ENCODE measurements at places on chromosomes 7 and 10.

GRCh38 chr7:17771901-17772408 is 168.3 kb downstream of the SNX13 start:
- DNase-seq = no peak

- DNase-seq = no peak
Observed at GRCh38 chr10:49070701-49071100, 44.6 kb downstream of the VSTM4 start.

GRCh38 chr10:44195112-44196007 is 189.5 kb downstream of the CXCL12 start:
- peak; percentile 56 for DNase-seq

- no peak for DNase-seq
Observed at GRCh38 chr10:132149917-132150316, 36.8 kb upstream of the DPYSL4 start.

- peak; percentile 76 for DNase-seq
Observed at GRCh38 chr10:32139223-32140073, 83.2 kb upstream of the KIF5B start.

- DNase-seq = no peak
Observed at GRCh38 chr10:3217301-3217700, 44.7 kb upstream of the PITRM1 start.

GRCh38 chr7:140672382-140673062 is at the start of gene ADCK2:
Gene ADCK2 (plus strand): TSS chr7:140672945. CDS start chr7:140673331, 386 bp downstream.
- DNase-seq = peak; percentile 19

GRCh38 chr7:99831595-99831994 is 3.8 kb downstream of the CYP3A43 start:
- DNase-seq = no peak

GRCh38 chr7:6725003-6725402 is 18.3 kb upstream of the ZNF12 start:
- no peak for DNase-seq

GRCh38 chr10:64039198-64039597 is 518.0 kb downstream of the REEP3 start:
- no peak for DNase-seq

DNA sequence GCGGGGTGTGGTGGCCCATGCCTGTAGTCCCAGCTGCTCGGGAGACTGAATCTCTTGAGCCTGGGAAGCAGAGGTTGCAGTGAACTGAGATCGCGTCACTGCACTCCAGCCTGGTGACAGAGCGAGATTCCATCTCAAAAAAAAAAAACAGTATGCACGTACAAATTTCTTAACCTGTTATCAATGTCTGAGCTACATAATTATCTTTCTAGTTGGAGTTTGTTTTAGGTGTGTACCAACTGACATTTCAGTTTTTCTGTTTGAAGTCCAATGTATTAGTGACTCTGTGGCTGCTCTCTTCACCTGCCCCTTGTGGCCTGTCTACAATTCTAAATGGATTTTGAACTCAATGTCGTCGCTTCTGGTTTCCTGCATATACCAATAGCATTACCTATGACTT is 40.3 kb downstream of the CD36 start:
- no peak for DNase-seq

DNA sequence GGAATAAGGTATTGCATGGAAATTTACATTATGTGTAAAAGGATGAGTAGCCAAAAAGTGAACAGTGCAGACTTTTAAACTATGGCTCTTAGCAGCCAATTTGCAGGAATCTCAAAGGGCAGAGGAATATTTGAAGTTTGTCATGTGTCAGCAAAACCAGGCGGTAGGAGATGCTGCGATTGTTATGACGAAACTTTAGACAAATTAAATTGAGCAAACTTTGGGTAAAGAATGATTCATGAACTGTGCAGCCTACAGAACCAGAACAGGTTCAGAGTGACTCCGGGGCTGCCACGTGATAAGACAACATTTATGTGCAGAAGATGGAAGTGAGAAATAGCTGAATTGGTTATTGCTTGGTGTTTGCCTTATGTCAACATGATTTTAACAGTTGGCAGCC is 39.2 kb upstream of the CCDC6 start:
- no peak for DNase-seq

- DNase-seq = no peak
Observed at GRCh38 chr7:80675090-80675489, 36.6 kb downstream of the CD36 start.

DNA sequence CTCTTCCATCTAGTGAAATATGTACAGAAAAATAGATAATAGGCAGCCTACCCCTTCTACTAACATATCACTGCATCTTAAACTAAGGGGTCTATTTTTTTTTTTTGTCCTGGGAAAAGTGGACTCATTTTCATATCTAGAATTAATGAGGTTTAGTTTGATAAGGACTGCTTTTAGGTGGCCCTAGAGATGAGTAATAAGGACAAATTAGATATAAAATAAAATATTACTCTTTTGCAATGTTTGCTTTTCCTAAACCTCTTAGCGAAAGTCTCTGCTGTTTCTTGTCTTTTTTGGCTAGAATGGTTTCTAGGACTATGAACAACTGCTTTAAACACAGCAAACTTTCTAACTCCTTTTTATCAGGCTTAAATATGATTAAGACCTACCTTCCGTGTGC is 83.7 kb downstream of the CACNB2 start:
- no peak for DNase-seq

GRCh38 chr10:81215498-81215897 is 659.5 kb upstream of the NRG3 start:
- no peak for DNase-seq

GRCh38 chr10:101839416-101840063 is 4.1 kb downstream of the KCNIP2 start:
- DNase-seq = no peak

- DNase-seq = no peak
Observed at GRCh38 chr7:155917836-155918430, 105.7 kb upstream of the SHH start.

- DNase-seq = no peak
Observed at GRCh38 chr7:157609516-157609915, 272.7 kb downstream of the DNAJB6 start.

DNA sequence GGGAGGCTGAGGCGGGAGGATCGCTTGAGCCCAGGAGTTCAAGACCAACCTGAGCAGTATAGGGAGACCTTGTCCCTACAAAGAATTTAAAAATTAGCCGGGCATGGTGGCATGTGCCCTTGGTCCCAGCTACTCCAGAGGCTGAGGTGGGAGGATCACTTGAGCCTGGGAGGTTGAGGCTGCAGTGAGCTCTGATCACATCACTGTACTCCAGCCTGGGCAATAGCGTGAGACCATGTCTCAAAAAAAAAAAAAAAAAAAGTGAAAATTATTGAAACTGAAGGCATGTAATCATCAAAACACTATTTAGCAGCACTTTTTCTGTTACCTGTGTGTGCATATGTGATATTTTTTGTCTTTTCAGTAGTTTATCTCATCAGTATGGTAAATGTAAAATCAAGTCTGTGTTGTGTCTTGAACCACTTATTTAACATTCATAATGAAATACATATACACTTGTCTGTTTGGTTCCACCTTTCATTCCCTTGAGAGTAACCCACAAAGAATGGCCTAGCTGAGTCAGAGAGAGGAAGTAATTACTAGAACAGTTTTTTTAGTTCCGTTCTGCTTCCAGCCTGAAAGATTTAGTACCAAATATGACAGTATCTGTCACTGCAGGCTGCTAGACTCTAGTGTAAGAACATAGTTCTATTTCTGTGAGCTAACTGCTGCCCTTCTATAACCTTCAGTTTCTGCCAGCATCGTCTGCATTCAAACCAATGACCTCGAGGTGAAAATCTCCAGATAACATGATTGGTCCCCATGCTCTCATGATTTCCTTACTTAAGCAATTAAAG is 68.6 kb downstream of the MMRN2 start:
- no peak for DNase-seq

DNA sequence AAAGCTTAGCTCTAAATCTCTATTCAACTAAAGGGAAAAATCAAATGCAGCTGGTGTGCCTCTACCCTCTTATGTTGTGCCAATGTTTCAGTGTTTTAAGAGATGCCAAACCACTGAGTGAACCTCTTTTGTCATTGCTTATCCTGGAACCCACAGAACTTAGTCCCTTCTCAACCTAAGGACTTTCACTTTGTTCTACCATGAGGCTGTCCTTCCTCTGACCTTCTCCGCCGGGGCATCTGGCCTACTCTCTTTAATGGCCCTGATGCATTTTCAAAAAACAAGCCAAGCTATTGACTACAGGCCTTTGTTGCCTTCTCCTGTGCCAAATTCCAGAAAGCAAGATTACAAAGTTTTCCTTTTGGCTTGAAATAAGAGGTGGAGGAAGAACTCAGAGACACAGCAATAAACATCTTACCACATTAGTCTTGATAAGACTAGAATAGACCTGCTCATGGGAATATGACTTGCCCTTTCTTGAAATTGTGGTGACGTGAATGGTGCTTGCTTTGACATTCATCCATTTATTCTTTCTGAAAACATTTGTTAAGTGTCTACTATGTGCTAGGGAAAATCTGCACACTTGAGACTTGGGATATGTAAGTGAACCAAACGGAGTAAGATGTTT is 253.2 kb upstream of the SMIM30 start:
- DNase-seq = no peak

DNA sequence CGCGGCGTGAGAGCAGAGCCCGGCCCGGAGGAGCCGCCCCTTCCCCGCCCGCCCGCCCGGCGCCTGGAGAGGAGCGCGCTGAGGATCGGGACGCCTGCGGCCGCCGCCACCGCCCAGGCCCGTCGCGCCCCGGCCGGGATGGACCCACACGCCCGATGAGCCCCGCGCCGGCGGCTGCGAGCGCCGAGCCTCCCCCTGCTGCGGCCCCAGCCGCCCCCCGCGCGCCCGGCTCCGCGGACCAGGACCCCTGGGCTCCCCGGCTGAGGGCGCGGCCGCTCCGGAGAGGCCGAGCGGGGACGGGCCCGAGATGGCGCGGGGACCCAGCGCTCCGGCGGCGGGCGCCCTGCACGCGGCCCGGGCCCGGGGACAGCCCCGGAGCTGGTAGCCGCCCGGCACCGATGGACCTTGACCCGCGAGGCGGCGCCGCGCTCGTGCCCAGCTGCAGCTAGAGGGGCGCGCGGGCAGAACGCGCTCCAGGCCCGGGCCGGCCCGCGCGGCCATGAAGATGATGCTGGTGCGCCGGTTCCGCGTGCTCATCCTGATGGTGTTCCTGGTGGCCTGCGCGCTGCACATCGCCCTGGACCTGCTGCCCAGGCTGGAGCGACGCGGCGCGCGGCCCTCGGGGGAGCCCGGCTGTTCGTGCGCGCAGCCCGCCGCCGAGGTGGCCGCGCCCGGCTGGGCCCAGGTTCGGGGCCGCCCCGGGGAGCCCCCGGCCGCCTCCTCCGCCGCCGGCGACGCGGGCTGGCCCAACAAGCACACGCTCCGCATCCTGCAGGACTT is 520 bp downstream of the FAM20C start:
- DNase-seq = no peak

GRCh38 chr10:59793919-59794318 is 40.7 kb upstream of the MRLN start:
- no peak for DNase-seq

DNA sequence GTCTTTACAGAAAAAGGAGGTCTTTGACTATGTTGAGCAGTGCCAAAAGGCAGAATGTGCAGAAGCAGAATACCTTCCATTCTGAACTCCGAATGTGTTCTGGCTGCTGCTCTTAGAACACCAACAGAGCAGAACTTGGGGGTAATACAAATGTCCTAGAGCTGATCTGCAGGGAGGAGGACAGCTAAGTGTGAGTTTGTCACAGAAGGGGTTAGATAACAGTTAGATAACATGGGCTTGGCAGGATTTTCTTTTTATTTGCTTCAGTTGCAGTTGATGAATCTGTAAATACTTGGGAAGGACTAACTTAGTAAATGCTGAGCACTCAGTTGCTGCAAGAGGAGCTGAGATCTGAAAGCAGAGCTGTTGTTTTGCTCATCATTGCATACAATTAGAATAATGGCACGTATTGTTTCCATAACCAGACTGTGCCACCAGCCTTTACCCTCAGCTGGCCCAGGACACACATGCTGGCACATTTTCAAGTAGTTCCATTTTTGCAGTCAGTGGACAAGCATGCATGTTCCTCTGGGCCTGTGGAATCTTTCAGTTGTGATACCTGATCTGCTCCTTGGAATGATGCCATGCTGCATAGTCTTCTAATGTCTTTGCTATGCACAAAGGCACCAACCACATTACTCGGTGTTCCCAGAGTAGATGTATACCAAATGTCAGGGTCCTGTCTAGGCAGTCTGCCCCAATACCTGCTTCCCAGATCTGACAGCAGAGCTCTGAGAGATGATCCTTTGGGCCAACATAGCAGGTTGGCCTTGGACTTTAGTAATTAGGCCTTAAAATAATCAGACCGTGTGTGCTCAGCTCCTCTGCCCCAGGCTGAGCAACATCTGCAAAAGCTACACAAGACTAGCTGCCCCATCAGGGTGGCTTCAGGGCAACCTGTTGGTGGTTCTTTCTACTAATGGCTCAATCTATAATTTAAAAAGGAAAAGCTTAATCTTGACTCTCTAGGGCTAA is 55.7 kb downstream of the GSDME start:
- peak; percentile 47 for DNase-seq

GRCh38 chr10:133473270-133473669 is 19.5 kb downstream of the SCART1 start:
- no peak for DNase-seq

DNA sequence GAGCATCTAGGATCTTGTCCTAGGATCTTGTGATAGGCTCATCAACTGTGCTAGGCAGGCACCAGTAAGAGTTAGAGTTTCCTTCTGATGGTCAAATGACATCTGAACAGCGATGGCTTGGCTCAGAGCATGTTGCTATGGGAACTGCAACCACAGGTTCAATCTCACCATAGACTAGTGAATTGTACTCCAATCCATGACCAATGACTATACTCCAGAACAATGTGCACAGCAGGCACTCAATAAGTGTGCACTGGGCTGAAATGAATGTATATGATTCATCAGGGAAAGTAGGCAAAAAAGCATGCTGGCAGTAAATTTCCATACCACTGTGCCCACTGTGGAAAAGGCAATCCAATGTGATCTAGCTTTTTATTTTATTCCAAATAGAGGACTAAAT is 163.6 kb upstream of the HPS1 start:
- no peak for DNase-seq

DNA sequence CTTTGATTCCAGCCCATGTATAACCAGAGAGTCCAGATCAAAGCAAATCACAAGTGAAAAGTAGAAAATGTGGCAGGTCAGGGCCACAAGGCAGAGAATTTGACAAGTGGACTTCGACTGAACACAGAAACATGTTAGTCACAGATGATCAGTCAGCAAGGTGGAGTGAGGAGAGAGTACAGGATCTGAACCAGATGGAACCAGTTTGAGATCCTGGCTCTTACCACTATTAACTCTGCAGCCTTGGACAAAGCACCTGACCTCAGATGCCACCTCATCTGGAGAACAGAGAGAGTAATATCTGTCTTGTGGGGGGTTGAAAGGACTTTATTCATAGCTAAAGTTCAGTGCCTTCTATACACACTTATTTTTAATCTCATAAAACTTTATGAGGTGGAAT is 4.4 kb downstream of the MRLN start:
- DNase-seq = no peak

DNA sequence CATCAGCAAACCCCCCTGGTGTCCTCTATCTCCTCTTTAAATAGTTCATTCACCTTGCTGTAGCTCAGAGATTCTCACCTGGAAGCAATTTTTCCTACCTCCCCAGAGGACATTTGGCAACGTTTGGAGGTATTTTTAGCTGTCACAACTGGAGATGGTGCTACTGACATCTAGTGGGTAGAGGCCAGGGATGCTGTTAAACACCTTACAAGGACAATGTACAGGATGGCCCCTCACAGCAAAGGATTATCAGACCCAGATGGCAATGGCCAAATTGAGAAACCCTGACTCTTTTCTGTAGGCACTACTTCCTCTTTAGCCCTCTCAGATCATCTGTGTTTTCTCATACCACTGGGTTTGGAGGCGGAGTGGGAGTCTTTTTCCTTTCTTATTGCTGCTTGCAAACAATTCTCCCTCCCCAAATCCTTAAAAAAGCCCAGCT is 13.2 kb upstream of the TRA2A start:
- DNase-seq = peak; percentile 18

- no peak for DNase-seq
Observed at GRCh38 chr10:3068968-3069737, 1.8 kb downstream of the PFKP start.

Measured in T1000 (cell line).